ENCODE measurements at places on chromosomes 2 and 18. TPM values are rescaled to one million over a fixed set of nuclear protein-coding genes. Genes with fewer than 3 reads are reported as not detected.

Gene LYG2
- not detected for total RNA-seq

Gene MC5R
- total RNA-seq = not detected

Gene IL37
- total RNA-seq = not detected

Gene RPE
- total RNA-seq = 117 TPM

Gene ZSWIM2
- 0.62 TPM for total RNA-seq

Gene G6PC2
- total RNA-seq = not detected

Gene TSPYL6
- not detected for total RNA-seq

Gene DHRS9
- not detected for total RNA-seq

Gene OR6B2
- total RNA-seq = not detected

Gene CENPA
- total RNA-seq = 7.7 TPM

Gene COL3A1
- total RNA-seq = 1,747 TPM

Gene ASB18
- total RNA-seq = not detected

Gene CPO
- 0.12 TPM for total RNA-seq

Gene DSC2
- under 0.01 TPM for total RNA-seq

Gene METTL5
- 50.2 TPM for total RNA-seq

Gene PLA2R1
- total RNA-seq = 8.0 TPM

Gene CAPN14
- total RNA-seq = 0.12 TPM

Gene IL1RL1
- total RNA-seq = 0.77 TPM

Gene EEF1B2
- total RNA-seq = 603 TPM

Gene GRB14
- total RNA-seq = 0.89 TPM

Gene KCNJ3
- 0.22 TPM for total RNA-seq

Gene SGO2
- total RNA-seq = 27.8 TPM

Gene XDH
- under 0.01 TPM for total RNA-seq

Gene NT5DC4
- 0.11 TPM for total RNA-seq

Gene CD8A
- total RNA-seq = not detected

Gene CAB39
- total RNA-seq = 78.4 TPM

Gene UNC80
- total RNA-seq = not detected

Gene CABLES1
- 2.7 TPM for total RNA-seq

Gene HOXD11
- total RNA-seq = 3.0 TPM

Gene SPATA3
- not detected for total RNA-seq

Gene GALR1
- under 0.01 TPM for total RNA-seq
